ENCODE measurements at places on chromosomes 12 and 14.

GRCh38 chr12:69066492-69067373 is 133.8 kb upstream of the CPM start:
- DNase-seq = no peak

- DNase-seq = no peak
Observed at GRCh38 chr14:67425608-67426007, 13.6 kb upstream of the PLEK2 start.

GRCh38 chr14:105100910-105101309 is 35.7 kb upstream of the GPR132 start:
- no peak for DNase-seq

DNA sequence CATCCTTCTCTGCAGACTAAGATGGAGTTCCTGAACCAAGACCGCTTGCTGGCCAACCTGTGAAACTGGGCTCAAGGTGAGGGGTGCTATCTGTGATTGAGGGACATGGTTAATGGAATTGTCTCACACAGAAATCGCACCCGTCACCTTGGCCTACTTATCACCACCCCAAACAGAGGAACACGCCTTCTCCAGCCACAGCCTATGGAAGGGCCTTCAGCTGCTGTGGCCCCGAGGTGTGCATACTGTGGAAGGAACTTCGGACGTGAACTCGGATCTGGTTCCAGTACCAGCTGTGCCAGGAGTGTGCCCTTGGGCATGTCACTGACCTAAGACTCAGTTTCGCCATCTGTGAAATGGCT is 44.4 kb downstream of the EVL start:
- DNase-seq = no peak

DNA sequence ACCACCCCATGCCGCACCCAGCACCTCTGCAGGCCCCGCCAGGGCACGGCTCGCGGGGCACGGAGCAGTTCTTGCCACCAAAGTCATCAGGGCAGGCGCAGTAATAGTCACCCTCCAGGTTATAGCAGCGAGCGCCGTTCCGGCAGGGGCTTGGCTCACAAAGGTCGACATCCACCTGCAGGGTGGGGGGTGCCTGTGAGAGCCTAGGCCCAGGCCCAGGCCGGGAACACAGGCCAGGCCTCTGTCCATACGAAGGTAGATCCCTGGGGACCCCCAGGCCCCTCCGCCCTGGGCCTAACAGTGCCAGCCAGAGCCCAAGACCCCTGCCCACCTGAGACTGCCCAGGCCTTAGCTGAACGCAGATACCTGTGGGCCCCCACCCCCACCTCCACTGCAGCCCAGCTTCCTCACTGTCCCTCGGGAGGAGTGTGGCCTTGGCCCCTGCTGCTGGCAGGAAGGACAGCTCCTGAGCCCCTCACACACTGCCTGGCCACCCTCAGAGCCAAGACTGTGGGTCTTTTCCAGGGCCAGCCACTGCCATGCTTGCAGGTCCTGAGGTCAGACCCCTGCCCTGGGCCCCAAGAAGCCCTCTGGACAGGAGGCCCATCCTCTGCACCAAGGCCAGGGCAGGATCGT is 19.3 kb downstream of the JAG2 start:
- no peak for DNase-seq

GRCh38 chr14:91298576-91298975 is 54.1 kb upstream of the GPR68 start:
- DNase-seq = no peak

GRCh38 chr14:65258391-65258790 is 154.1 kb upstream of the FUT8 start:
- DNase-seq = no peak

DNA sequence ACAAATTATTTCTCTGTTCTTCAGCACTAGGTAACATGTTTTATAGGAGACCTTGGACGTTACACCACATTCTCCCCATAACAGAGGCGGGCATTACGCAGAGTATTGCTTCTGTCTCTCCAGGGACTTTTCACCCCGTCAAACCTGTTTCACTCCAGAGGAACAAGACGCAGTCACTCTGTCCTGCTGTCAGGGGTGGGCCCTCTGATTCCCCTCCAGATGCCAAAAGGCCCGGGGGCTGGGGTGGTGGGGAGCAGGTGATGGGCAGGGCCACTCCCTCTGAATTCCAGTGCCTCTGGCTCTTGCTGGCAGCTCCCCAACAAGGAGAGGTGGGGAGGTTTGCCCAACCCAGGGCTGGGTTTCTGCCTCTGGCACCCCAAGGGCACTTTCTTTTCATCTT is 71.9 kb downstream of the NTF3 start:
- no peak for DNase-seq

- DNase-seq = no peak
Observed at GRCh38 chr14:81416981-81417380, 16.9 kb upstream of the STON2 start.

DNA sequence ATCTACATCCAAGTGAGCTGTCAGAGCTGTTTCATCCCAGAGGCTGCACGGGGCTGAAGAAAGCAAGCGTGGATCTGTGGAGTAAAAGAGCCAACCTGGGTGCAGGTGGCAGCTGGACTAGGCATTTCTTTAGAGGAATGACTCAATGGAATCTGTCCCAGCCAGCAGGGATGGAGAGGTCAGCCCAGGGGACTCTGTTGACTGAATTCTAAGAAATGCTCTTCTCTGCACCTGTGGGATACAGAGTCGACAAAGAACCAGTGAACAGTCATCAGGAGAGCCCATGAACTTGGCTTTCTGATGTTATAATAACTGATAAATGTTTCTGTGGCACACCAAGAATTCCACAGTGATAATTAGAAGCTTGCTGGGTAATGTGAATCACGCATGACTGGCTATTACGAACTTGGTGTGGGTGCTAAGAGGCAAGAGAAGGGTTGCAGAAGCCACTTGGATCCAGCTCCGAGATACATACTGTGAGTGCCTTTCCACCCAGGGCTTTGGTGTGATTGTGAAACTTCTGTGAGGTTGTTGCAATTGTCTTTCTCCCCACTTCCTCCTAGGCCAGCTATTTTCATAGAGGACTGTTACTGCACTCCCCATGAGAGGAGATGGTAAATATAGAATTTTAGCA is 16.2 kb downstream of the PYGL start:
- DNase-seq = no peak

GRCh38 chr12:26884765-26885576 is 52.0 kb upstream of the ITPR2 start:
- DNase-seq = peak; percentile 69

DNA sequence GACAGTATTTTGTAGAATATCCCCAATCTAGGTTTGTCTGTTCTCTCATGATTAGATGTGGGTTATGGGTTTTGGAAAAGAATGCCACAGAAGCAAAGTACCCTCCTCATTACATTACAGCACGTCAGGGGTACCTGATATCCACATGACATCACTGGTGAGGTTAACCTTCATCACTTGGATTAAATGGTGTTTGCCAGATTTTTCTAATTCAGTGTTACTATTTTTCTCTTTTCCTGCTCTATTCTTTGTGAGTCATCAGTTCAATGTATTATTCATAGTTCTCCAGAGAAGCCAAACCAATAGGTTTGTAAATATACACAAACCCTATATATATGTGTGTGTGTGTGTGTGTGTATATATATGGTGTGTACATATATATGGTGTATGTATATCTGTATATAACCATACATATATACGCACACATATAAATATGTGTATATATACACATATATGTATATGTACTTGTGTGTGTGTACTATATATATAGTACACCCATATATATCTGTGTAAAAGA is 131.4 kb downstream of the LMNTD1 start:
- no peak for DNase-seq

- no peak for DNase-seq
Observed at GRCh38 chr12:5170844-5171243, 127.2 kb downstream of the KCNA5 start.

DNA sequence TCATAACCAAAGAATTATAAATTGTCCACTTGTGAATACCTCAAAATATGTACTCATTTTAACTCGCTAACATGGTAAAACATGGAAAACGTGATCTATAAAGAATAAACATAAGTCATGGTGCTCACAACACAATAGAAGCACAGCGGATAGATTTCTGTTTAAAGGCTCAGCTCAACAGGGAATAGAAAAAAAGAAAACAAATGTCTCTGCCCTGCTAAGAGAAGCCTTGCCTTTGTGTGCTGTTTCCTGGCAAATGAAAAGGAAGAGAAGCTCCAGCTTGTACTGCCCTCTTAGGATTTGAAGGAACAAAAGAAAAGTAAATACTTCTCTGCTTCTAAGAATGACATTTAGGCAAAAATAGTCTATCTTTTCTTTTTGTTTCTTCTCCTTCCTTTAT is 121.0 kb upstream of the KRR1 start:
- no peak for DNase-seq

DNA sequence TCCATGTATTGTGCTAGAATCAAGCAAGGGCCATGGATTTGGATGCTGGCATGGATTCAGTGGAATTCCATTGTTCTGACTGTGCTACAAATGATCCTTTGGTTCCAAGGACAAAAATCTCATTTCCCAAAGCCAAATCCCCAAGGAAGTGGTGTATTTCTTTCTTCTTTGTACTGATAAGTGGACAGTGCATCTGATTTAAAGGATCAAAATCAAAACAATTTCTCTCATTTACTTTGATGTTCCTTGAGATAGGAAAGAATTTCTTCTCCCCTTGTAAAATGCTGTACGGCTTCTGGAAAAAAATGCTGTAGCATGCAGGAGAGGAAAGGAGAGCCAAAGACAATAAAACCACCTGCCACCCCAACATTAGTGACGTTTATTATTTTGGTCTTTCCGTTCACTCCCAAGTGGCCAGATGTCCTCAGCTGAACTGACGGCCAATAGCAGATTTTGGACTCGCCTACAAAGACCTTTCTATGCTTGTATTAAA is 185.7 kb downstream of the PRKD1 start:
- no peak for DNase-seq

DNA sequence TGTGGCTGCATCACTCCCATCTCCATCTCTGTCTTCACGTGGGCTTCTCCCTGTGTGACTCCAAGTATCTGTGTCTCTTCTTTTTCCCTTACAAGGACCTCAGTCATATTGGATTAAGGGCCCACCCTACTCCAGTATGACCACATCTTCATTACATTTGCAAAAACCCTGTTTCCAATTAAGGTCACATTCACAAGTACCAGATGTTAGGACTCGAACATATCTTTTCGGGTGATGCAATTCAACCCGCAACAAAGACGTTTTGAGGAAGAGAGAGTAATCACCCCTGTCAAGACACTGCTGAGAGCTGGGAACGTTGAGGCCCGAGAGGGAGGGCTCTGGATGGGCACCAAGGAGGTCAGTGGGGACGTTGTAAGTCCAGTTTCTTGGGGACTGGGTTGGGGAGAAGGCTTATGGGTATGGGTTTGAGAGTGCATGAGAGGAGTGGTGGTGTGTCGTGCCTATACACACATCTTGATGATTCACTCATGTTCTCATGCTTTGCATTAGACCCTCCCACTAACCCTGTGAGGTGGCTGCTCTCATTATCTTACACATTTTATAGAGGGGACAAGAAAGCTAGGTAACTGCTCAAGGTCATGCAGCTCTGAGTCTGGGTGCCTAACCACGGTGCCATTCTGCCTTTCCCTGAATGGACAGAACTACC is 12.1 kb upstream of the IFI27 start:
- DNase-seq = no peak

DNA sequence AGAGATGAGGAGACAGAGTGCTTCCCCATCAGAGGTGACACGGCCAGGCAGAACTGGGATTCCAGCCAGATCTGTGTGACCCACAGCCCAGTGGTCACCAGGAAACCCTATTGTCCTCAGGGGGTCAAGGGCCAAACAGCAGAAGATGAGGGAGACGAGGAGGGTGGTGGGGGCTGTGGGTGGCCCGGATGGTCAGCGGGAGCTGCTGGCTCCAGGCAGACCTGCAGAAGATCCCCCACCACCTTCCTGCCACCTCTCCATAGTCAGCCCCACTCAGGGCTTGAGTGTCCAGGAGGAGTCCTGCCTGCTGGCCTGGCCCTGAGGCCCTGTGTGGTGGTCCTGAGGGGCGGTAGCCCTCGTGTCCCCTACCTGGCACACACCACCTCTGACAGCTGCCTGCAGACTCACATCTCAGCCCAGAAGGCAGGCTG is 136.8 kb downstream of the CALM1 start:
- DNase-seq = no peak

GRCh38 chr14:23006188-23006534 is 3.8 kb downstream of the C14orf93 start:
- no peak for DNase-seq

GRCh38 chr12:111029732-111030131 is 109.4 kb upstream of the MYL2 start:
- DNase-seq = no peak

- no peak for DNase-seq
Observed at GRCh38 chr12:10381928-10382628, 7.8 kb downstream of the KLRK1 start.

GRCh38 chr14:101411779-101412178 is 149.5 kb upstream of the DIO3 start:
- no peak for DNase-seq

- no peak for DNase-seq
Observed at GRCh38 chr12:106085213-106085612, 53.5 kb downstream of the NUAK1 start.

GRCh38 chr14:32545506-32546210 is 216.6 kb downstream of the AKAP6 start:
- no peak for DNase-seq

DNA sequence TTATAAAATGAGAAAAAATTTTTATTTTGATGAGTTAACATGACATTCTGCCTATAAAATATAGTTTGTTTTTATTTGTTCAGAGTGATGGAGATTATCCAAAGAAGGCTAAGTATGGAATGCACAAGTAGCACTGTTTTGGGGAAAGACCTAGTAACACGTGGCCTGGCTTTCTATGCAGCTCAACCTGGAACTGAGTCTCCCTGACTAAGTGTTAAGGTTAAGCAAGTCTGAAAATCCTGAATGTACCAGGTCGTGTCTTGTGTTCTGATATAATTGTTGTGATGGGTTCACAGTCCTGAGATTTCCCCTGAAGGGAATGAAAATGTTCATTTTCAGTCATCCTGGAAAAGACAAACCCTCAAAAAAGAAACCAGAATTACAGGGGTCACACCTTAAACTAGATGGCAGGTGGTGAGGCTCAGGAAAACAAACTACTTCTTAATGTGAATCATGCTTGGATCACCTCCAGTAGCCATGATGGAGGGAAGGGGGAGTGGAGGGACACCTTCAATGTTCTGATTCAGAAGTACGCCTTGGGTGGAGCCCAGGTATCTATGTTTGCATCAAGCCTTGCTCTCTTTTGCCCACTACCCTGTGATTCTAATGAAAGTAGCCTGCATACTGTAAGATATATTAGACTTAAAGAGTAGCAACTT is 236.8 kb downstream of the ALX1 start:
- no peak for DNase-seq

DNA sequence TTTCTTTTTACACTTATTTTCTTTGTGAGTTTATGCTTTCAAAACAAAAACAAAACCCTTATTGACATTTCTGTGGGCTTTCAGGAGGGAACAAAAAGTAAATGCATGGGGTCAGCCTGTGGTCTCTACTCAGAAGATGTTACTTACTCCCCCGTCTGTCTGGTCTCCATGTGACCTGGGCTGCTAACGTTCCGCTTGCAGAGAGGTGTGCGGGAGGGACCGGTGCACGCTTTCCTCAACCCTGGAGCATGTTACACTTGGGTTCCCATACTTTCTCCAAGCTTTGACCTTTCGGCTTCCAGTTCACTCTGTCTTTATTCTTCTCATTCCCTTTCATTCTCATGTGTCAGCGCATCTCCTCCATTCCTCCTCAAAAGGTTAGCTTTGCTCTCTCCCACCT is 36.5 kb downstream of the ZC3H14 start:
- DNase-seq = no peak
